Osteocyte (in vitro differentiated cells): ENCODE measurements at places on chromosomes 5 and 9. TPM values are rescaled to one million over a fixed set of nuclear protein-coding genes. Genes with fewer than 3 reads are reported as not detected.

GRCh38 chr9:89553451-89554010, 51.3 kb upstream of the GADD45G start:
- DNase-seq: no peak

DNA sequence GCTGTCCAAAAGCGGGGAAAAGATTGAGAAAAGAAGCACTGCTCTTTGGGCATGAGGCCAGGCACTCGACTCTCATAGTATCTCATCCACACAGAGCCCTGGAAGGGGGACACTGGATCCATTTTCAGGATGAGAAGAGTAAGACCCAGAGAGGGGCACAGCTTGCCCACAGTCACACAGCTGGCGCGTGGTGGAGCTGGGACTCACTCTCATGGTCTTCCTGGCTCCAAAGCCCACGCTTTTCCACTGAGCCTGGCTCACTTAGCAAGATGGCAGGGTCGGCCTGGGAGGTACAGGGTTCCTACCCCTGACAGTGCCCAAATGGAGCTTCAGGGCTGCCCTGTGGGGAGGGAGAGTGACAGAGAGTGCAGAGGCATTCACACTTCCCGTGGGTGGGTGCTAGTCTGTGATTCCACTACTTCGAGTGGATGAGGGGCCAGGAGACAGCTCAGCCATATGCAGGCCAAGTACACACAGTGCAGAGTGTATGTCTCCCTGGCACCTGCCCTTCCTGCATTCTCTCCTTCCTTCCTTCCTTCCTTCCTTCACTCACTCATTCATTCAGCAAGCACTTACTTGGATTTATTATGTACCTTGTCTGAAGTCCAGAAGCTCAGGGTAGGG, 18.3 kb upstream of the IGFBPL1 start:
- no peak for DNase-seq

GRCh38 chr5:16871746-16872339, 64.2 kb downstream of the MYO10 start:
- DNase-seq: no peak

- peak; percentile 91 for DNase-seq
These were observed at the start of gene MPDZ for GRCh38 chr9:13279284-13280141. MPDZ (minus strand) TSS chr9:13279692; CDS start chr9:13250315, 29,377 bp downstream.

- DNase-seq: no peak
These were observed 10.7 kb upstream of the FAM193B start for GRCh38 chr5:177565046-177565445.

GRCh38 chr5:83662558-83662957, 58.1 kb downstream of the HAPLN1 start:
- no peak for DNase-seq

Gene C9orf152
- not detected in 2 replicates for total RNA-seq

Gene CHMP5
- total RNA-seq: 63.7 and 64.4 TPM in 2 replicates

Gene FBP1
- total RNA-seq: not detected in 2 replicates

Gene ORM2
- not detected in 2 replicates for total RNA-seq

Gene PTAR1
- total RNA-seq: 48.8 and 55.5 TPM in 2 replicates

Gene ZNF454
- total RNA-seq: 1.2 and 1.6 TPM in 2 replicates

Gene FANCG
- 22.7 and 27.9 TPM in 2 replicates for total RNA-seq
